ENCODE measurements at places on chromosomes 3 and 15. TPM values are rescaled to one million over a fixed set of nuclear protein-coding genes. Genes with fewer than 3 reads are reported as not detected.

Gene PSMD2
- 177 TPM for polyA plus RNA-seq

Gene ISY1
- 45.3 TPM for polyA plus RNA-seq

Gene CHL1
- 35.7 TPM for polyA plus RNA-seq

Gene SHQ1
- polyA plus RNA-seq: 6.6 TPM

Gene KNL1
- polyA plus RNA-seq: 0.77 TPM

Gene LOXL1
- polyA plus RNA-seq: 17.0 TPM

Gene MIX23
- 30.7 TPM for polyA plus RNA-seq

Gene ZWILCH
- 5.2 TPM for polyA plus RNA-seq

Gene ALS2CL
- 3.3 TPM for polyA plus RNA-seq

Gene OSTN
- 0.02 TPM for polyA plus RNA-seq

Gene SPINT1
- polyA plus RNA-seq: 2.0 TPM

Gene SPG21
- polyA plus RNA-seq: 59.7 TPM

Gene SNTN
- not detected for polyA plus RNA-seq

Gene WDR49
- polyA plus RNA-seq: 0.12 TPM

Gene GOLGA8H
- polyA plus RNA-seq: 0.48 TPM

Gene NR1I2
- 0.37 TPM for polyA plus RNA-seq

Gene GPR15
- polyA plus RNA-seq: not detected

GRCh38 chr3:77236118-77236517 is 196.2 kb downstream of the ROBO2 start:
- DNase-seq: no peak

- no peak for DNase-seq
Observed at GRCh38 chr3:40653001-40653400, 128.2 kb downstream of the ZNF621 start.

DNA sequence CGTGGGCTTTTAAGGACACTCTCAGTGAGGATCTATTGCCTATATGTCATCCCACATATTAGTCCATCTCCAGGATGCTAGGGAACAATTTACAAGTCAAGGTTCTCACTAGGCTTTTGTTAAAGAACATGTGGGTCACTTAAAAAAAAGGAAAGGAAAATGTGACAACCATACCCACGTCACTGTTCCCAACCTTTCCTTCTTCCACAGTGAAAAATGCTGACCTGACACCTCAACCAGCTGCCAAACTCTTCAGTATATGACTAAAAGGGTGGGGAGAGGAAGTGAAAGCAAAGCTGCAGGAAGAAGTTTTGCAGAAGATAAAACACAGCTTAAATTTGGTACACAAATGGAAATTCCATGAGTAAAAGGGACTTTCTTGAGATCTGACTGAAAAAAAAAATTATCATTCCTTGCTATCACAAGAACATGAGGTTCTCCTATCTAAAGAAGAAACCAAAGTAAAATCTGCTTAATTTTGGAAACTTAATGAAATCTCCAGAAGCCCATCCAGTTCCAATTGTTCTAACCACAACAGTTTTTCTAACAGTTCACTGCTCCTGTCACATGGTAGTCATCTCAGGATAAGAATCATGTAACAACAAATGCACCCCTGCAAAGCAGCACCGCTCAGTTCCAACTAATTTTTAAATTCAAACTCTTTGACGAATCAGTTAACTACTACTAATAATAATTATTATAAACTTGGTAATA is 117.0 kb upstream of the TSPAN3 start:
- DNase-seq: no peak

- no peak for DNase-seq
Observed at GRCh38 chr3:176941689-176942088, 255.6 kb downstream of the TBL1XR1 start.

DNA sequence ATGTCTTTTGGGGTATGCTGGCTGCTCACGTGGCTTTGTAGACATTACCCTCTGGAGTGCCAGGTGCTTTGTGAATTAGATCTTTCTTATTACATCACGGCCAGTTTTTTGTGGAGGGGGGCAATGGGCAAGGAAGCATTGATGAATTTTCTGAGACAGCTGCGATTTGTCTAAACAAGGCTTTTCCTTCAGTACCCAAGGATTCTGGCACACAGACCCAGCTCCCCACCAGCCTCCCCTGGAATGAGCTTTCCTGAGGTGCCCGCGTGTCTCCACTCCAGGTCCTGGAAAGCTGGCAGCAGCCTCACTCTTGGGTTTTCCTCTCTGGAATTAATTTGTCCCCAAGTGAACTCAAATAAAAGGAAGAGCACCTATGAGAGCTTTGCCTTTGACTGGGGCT is 157.6 kb upstream of the CTDSPL start:
- no peak for DNase-seq

- DNase-seq: no peak
Observed at GRCh38 chr15:61196711-61197586, 32.2 kb downstream of the RORA start.

DNA sequence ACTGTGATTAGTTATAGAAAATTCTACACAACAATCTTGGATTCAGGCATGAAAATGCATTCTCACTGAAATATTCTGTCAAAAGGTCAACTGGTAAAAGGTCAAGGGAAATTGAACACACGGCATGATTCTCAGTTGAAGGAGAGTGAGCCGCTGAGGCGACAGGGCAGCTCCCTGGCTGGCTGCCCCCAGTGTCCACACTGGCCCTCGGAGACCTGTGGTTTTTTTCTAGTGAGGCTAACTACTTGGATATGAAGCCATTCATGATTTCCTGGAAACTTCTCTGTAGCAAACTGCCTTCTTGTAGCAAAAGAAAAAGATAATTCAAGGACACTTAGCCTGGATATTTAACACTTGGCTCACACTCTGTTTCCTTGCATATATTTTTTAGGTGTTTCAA is 37.2 kb downstream of the AADACL2 start:
- DNase-seq: peak; percentile 43

DNA sequence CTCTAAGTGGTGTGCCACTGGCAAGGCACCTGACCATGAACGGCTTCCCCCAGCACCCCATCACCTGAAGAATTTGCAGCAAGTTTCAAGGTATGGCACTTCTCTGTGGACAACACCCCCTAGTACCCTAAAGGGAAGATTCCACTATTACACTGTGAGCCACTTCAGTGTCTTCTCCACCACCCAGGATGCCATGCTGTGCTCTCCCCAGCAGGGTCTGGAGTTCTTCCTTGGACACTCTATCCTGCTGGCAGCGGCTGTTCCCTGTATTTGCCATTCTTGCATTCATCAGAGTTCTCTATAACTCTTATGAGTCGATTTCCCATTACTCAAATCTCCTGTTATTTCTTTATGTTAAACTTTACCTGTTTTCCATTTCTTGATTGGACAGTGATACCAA is 33.9 kb upstream of the RNU6-1 start:
- no peak for DNase-seq

GRCh38 chr15:24039683-24040082 is 352.6 kb upstream of the NDN start:
- DNase-seq: no peak

DNA sequence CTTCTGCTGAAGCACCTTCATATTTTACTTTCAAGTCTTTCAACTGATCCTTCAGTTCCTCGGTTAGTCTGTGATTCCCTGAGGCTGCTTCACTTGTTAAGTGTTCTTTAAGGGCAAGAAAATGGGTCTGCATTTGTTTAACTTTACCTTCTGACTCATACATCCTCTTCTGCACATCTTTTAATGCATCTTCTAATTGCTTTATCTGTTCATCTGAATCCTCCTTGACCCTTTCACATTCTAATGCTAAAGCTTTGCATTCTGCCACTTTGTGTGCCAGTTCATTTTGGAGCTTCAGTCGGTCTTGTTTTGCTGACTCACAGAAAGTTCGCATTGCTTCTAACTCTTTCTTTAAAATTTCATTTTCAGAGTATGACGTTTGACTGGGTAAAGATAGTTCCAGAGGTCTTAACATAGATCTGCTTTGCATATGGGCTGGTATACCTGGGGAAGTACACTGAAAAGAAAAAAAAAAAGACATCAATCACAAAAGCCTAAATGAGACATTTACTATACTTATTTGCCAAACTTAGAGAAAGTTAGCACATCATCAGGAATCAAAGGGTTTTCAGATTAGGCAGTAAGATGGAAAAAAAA is 94.3 kb downstream of the UACA start:
- no peak for DNase-seq

GRCh38 chr3:72993391-72993790 is 3.2 kb upstream of the PPP4R2 start:
- DNase-seq: no peak

- no peak for DNase-seq
Observed at GRCh38 chr15:35394416-35394815, 151.5 kb downstream of the DPH6 start.

DNA sequence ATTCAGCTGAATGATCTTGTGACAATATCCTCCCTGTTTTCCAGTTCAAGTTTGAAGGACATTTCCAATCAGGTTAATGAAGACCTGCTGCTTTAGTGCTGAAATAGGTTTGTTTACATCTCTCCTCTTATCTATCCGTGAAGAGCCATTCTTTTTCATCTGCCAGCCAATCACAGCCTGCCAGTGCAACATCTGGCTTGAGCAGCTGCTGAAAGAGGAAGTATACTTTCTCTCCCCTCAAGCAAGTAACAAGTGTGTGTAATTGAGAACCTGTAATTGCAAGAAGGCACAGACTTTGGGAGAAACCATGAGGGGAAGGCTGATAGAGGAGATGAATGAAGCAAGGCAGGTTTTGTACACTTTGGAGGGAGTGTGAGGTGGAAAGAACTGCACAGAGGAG is 404.3 kb downstream of the AGBL1 start:
- no peak for DNase-seq

DNA sequence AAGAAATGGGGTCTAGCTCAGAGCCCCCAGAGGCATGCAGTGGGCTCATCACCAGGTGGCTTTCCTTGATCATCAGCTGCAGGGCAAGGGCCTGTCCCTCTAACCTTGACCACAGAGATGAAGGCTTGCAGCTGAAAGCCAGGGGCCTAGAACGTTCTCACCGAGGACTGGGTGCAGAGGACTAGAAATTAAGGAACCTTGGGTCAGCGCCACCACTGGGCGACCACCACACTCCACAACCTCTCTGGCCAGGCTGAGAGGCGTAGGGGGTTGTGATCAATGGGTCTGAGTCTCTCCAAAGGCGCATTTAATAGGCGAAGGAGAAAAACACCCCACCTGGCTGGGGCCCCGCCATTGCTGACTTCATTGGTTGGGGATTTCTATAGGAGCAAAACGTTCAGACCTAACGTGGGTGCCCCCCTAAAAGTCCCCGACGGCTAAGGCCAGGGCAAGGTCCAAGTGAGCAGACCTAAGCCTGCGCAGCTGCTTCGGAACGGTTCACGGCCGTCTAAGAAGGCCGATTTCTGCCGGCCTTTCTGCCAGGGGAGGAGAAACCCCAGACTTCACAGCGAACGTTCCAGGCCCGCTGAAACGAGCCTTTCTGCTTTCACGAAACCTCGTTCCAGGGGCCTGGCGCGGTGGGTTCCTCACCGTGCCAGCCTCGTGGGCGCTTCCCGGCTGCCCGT is 915 bp downstream of the BCL2L10 start:
- no peak for DNase-seq

GRCh38 chr15:80837006-80837405 is 57.8 kb downstream of the CEMIP start:
- no peak for DNase-seq

- DNase-seq: no peak
Observed at GRCh38 chr15:32824777-32825176, 107.0 kb downstream of the GREM1 start.

DNA sequence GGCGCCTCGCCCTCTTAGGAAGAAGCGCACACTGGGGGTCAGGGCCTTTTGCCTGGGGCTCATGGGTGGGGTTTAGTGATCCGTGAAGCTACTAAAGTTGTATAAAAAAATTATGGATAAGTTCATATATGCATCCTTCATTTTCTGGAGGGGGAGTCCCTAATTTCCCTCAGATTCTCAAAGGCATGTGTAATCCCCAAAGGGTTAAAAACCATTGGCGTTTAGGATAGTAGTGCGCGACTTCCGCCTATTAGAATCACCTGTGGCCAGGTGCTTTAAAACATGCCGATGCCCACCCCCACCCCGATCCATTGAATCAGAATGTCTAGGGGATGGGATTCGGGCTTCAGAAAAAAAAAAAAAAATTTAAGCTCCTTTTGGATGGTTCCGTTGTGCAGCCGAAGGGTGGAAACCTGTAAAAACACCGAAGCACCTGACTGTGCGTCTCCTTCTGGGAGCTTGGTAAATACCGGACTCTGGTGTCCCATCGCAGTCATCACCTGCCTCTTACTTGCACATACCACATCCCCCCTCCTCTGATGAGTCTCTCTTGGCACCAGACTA is 570 bp downstream of the APH1B start:
- no peak for DNase-seq

DNA sequence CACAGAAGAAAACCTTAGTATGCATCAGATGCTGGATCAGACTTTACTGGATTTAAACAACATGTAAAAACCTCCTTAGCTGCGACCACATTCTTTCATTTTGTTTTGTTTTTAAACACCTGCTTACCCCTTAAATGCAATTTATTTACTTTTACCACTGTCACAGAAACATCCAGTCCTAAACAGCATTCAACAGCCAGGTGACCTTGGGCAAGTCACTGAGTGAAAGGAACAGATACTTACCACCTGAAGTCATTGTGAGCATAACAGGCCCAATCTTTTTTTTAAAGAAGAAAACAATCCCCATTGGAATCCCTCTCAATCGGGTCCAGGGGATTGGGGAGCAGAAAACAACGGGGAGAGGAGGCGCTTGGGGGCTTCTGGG is 390 bp downstream of the STARD5 start:
- no peak for DNase-seq

DNA sequence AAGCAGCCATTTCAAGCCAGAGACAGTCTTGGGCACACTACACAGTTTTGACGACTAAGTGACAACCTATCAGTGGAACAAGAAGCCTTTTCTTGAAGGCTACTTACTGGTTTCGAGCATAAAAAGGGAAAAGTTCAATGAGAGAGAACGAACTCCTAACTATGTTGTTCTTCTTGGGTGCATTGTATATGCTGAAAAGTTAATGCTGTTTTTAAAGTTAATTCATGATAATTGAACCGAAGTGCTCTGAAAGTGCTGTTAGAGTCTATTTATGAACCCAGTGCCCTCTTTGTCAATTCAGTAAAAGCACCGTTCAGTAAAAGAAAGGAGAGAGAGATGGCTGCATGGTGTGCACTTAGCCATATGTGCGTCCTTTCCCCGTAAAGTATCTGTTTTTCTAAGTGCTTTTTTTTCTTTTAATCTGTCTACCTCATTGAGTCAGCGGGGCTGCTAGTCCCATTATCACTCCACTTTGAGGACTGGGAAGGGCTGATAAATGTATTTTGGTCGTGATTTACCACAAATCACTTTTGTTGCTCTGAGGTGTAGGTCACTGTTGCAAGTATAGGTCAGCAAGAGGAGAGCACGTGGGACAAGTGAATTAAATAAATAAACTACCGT is 380.7 kb upstream of the GOLIM4 start:
- DNase-seq: no peak
